Osteocyte (in vitro differentiated cells): ENCODE measurements at places on chromosomes 3 and 15.

DNA sequence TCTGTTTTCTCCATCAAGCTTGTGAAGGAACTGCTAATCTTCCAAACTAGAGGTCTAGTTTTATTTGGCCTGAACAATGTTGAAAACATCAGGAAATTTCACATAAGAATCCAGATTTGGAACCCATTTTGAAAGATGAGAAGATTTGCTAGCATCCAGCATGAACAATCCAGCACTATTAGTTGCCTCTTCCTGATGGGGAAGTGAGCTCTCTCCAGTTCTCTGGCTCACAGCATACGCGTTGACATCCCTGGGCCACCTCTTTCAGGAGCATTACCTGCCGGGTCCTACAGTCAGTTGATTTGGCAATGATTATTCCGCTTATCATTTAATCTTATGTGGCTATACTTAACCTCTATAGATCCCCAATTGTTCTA, 10.9 kb downstream of the GPR87 start:
- no peak for DNase-seq

DNA sequence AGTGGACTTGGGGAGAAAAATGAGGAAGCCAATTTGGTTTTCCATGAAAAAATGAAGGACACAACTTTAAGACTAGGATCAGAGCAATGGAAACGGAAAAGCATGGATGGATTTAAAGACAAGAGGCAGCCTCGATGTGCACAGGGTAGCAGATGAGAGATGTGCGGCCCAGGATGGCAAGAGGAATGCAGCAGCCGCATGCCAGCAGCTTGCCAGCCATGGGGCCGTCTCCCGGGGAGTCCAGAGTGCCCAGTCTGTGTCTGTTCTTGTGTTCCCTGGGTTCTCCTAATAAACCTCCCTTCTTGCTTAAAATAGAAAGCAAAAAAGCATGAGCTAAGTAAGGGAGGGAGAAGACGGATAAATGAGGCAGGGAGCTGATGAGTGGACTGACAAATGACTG, 68.0 kb upstream of the IQSEC1 start:
- DNase-seq = peak; percentile 67

DNA sequence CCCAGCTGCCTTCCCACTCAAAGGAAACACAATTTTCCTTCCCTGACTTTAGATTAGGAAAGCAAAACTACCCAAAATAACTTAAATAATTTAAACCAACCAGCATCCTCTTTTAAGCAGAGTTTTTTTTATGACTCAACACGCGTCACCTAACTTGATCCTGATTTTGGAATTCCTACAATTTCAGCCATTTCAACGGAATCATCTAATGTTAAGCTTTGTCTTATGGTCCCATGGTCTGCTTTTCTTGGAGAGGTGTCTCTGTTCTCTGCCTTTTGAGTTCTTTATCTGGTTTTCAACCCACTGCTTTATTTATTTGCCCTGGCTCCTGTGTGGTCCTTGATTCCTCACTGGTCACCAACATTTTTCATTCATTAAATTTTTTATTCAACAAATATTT, 219.2 kb upstream of the ARHGEF26 start:
- DNase-seq = no peak

DNA sequence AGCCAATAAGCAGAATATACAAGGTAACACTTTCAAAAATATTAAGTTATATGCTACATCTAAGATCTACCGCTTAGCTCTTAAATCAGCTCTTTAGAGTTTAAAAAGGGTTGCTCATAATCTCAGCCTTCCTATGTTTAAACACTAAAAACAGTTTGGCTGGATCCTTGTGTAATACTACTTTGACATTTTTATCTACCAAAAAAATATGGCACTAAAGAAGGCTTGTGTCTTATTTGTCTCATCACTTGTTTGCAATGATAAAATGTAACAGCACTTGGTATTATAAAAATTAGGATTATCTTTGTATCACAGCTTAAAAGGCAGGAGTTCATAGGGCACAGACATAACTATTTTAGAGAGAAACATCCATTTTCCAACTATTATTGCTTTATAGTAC, 9.8 kb downstream of the ANKRD28 start:
- DNase-seq = no peak

GRCh38 chr3:33441225-33441976, 1.2 kb upstream of the UBP1 start:
- DNase-seq = no peak

GRCh38 chr3:193701953-193702635, 109.1 kb downstream of the OPA1 start:
- DNase-seq = no peak

DNA sequence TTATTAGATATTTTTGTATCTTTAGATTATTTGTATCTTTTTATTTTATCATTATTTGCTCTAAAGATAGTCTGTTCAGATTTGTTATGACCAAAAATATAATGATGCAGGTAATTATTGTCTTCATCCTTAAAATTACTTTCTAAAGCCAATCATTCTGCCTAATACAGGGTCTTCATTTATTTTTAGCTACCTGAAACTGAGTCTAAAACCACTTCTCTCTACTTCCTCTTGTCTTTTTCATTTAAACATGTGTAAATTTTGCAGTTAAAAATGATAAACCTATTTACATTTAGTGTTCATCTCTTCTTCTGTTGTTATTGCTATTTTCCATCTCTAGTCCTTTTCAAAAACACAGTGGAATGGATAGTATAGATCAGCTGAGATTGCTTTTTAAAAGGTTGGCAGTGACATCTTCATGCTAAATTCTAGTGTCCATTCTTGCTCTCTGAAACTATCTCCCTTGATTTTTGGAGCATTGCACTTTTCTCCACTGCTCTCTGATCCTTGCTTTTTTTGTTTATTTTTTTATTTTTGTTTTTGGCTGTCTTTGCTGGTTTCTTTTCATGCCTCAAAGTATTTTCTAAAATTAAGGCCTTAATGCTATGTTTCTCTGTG, 91.8 kb downstream of the UBE2E2 start:
- no peak for DNase-seq

DNA sequence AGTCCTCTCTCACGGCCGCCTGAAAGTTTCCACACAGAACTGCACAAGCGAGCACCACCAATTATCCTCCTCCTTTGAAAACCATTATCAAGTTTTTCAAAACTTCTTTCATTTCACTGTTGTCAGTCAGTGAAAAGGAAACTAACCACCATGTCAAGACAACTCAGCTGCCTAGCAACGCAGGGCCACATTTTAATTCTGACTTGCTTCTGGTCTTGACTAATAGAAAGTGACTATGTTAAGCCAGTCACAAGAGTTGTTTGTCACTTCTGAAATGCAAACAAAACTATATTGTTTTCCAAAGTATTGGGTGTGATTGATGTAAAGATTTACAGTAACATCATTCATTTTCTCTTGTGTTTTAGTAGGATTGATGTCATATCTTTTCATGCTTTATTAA, 612.8 kb upstream of the AGTR1 start:
- DNase-seq = no peak

DNA sequence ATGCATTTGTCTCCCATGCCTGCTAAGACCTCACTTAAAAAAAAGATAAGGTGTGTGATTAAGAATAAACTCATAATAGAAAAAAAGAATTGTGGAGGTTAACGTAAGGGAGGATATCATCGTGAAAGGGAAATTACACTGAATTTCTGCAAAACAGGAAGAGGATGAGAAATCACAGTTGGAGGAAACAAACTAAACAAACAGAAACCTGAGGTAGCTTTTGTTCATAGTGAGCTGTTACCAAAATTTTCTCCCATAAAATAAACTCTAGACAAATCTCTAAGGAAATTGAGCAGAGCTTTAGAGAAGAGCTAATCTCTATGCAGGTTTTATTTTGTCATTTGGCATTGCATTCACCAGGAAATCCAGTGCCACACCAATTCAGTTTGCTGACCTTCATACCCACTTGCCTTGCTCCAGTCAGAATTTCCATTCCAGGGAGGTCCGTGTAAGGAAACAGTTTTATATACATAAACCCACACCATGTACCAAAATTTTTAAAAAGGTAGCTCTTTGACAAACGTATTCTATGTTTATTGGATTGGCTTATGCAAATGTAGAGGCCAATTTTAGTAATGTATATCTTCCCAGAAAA, 231.2 kb downstream of the MBNL1 start:
- no peak for DNase-seq

- DNase-seq = peak; percentile 89
Observed at GRCh38 chr15:38563723-38564519, 693 bp downstream of the RASGRP1 start.

DNA sequence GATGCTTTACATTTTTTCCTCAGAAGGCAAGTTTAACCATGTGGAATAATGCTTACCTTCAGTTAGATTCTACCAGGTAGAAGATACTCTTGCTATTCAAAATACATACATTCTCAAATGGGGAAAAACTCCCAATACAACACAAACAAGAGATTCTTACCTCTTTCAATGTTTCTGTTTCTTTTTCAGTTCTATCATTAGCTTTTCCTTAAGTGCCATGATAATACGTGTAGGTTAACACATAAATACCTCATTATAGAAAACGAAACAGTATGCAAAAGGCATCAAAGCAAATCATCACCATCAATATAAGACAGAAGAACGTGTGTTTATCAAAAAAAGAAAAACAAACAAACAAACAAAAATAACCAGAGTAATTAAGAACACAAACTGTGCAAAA, 300.7 kb upstream of the ROBO1 start:
- DNase-seq = no peak

DNA sequence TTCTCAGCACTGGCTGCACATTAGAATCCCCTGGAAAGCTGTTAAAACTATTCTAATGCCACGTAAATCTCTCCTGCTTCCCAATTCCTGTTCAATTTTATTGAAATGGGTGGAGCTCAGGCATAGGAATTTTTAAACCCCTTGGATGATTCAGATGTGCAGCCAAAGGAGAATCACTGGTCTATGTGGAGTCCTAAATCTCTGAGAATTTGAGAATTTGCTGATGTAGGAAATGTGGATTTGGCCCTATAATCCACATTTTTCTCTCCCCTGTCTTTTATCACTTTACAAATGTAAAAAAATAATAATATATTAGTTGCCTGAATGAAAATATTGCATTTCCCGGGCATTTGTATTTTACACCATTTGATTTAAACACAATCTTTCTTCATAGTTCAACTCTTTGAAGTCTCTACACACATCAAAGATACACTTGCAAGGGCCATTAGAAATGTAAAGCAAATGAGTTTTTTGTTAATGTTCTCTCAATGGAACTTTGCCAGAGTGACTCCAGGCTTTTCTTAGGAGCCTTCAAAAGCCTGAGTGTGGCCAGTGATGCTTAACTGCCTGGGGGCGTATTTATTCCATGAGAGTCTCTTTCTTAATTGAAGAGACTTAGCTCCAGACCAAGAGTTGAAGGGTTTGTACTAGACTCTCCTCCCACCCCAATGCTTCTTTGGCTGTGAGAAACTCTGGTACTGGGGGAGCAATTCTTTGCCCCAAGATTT, 48.8 kb upstream of the PTX3 start:
- no peak for DNase-seq

DNA sequence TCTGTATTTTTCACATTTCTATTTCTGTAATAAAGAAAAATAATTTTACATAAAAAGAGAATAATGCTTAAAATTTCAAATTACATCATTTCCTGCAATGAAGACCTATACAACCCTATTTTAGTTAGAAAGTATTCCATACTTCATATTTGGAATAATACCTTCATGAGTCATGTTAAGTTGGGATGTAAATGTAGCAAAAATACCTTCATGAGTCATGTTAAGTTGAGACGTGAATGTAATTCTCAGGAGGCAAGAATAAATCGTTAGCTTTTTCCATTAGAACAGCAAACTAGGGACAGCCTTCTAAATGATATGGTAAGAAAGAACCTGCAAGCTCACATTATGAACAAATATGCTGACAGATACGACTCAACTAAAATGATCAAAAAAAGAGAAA, 91.9 kb downstream of the NAALADL2 start:
- DNase-seq = no peak

DNA sequence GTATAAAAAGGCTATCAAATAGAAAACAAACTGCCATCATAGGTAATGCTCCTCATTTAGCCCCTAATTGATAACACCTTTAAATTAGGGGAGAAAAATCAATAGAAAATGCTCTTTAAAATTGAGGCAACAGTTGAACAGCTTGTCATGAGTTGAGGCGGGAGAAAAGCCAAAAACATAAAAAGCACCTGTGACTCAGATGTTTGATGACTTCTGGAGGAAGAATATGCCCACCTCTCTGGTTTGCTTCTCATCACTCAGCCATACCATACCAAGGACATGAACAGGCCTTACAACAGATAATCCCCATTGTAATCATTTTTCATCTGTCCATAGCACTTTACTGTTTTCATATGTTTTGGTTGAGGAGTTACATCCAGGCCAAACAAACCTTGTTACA, 246.0 kb downstream of the MYRIP start:
- DNase-seq = no peak

DNA sequence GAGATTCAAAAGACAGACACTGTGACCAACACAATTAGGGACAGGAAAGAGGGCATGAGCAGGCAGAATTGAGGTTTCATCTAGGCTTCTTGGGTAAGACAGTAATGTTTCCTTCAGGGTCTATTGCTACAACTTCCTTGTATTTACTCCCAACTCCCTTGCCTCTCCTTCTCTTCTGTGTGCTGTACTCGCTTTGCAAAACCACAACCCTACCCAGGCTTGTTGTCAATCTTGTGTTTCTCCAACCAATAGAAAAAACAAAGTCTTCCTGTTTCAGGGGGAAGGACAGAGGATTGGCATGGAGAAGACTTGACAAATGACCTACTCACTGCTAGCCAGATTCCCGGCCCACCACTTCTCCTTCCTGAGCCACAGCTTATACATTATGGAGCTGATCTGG, 36.3 kb upstream of the MASP1 start:
- DNase-seq = no peak

- no peak for DNase-seq
Observed at GRCh38 chr3:15356176-15356575, 23.8 kb upstream of the SH3BP5 start.

DNA sequence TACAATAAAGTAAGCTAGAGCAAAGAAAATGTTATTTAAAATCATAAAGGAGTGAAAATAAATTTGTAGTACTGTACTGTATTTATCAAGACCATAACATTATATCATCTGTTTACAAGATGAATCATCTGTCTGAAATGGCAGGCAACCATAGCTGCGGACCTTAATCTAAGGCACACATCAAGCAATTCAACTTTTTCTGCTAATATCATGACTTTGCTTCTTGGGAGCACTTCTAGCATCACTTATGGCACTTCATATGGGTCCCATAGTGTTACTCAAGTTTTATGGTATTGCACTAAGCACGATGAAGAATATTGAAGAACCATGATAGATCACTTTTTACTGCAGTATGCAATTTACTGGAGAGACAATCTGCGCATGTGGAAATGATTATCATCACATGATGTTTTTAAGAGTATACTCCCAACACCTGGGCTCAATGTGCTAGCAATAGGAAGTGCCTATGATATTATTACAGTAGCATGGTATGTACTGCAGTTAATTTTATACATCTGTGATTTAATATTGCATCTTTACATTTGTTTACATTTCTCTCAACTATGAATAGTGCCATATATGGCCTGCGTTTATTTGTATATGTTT, 137.7 kb upstream of the NECTIN3 start:
- DNase-seq = no peak

- no peak for DNase-seq
Observed at GRCh38 chr3:114582929-114583328, 289.1 kb downstream of the TIGIT start.
